Retina (tissue), 1 donor: ENCODE measurements at places on chromosomes 5 and 9.

- DNase-seq = no peak
Measured at GRCh38 chr9:19431361-19432171, 22.8 kb downstream of the ACER2 start.

- DNase-seq = no peak
Measured at GRCh38 chr9:98147582-98147981, 28.6 kb upstream of the TRIM14 start.

GRCh38 chr5:25850581-25850980, 1187.8 kb downstream of the CDH9 start:
- no peak for DNase-seq

DNA sequence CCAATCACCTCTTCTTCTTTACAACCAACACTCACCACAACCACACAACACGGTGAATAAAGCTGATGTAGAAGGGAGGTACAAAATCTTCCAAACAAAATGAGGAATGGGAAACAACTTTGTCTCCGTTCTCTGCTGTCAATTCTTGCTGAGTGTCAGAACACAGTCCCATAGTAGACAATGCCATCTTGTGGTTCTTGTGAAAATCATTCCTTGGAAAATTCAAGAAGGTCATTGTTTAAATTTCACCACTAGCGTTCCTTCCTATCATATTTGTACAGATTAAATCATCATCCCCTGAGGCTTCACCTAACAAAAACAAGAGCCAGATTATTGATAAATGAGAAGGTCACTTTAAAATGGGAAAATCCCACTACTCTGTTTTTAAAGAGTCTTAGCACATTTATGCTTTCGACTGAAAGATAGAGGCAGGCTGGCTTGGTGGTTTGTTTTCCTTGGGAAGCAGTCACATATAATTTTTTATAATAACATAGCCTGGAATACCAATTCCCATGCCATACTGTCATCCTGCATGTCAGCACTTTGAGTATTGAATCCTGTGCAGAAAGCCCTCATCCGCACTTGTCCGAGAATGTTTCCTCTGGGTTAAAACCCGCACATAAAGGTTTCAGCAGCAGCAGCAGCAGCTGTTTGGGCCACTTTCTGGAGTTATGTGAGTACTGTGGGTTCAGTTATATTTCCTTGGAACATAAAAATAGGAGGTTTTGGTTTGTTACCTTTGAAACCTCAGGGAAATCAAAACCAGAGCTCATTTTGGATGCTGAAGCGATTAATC, 395.0 kb upstream of the SMARCA2 start:
- peak; percentile 17 for DNase-seq

DNA sequence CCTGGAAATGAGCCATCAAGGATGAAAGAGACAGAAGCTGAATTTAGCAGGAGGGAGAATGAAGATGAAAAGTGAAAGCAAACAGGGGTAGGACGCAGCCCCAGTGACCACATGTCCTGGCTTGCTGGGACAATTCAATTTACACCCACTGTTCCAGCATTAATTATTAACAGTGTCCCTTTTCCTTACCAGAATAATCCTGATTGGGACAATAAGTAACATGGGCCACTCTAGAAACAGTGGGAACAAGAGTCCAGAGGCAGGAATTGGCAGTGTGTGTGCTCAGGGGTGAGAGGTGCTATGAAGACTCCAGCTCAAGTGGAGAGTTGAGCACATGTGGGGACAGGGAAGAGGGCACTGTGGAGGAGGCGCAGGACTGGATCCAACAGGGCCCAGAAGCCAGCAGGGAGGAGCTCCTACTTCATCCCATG, 147.1 kb downstream of the C5orf15 start:
- DNase-seq = no peak

DNA sequence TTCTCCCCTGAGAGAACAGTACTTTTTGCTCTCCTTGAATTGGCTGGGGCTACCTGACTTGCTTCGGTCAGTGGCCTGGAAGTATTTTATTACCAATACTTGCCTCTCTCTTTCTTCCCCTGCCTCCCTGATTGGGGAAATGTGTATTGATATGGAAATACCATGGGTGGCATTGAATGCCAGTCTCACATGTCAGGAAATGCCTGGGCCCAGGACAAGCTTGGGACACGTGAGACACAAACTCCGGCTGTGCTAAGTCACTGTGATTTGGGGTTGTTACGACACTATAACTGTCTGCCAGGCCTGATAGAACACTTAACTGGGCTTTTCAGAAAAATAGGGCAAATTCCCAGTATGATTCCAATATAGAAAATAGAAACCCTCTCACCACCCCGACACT, 238.3 kb downstream of the GADD45G start:
- no peak for DNase-seq

DNA sequence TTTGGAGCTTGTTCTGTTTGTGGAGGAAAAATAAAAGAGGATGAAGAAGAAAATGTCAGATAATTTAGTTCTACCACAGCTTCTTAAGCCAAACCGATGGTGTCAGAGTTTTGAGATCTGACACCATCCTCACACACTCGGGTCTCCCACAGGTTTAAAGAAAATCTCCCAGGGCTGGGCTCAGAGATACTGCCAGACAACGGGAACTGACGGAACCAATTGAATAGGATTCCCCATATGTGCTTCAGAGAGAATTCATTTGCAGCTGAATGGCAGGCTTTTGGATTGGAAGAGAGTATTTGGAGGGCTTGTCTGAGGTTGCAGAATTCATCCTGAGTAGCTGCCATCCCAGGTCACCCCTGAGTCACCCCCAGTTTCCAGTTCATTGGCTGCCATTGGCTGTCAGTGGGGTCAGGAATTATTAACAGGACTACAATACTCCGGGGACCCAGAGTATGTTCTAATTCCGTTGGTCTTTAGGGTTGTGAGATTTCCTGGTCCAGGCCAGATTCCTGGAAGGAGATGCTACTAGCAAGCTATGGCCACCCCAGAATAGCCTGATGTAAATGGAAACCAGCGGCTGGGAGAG, 131.3 kb downstream of the PDZD2 start:
- peak; percentile 60 for DNase-seq

GRCh38 chr5:76718381-76718832, 2.5 kb downstream of the F2R start:
- no peak for DNase-seq

DNA sequence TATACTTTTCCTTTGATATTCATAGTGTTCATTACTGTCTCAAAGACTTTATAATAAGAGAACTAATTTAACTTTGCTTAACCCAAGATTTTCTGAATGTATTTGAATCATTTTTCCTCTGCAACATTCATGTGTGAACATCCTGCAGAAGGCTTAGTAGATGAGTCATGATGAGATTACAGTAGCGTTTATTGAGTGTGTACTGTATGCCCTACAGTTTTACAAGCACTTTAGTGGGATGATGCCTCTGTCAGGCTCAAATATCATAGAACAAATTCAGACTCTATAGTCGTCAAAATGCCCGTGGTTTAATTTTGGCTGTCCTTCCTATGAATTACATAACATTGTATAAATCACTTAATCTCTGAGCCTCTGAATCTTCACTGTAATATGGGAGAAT, 41.2 kb downstream of the FYB1 start:
- DNase-seq = no peak

GRCh38 chr5:107331312-107331711, 339.4 kb downstream of the EFNA5 start:
- no peak for DNase-seq

GRCh38 chr5:171432583-171433351, 13.3 kb downstream of the FGF18 start:
- no peak for DNase-seq

GRCh38 chr5:132011622-132012343, at the start of gene ACSL6:
Gene ACSL6, minus strand, starts transcription at chr5:132011658. Its CDS starts 105 bp downstream, at chr5:132011553.
- peak; percentile 62 for DNase-seq

DNA sequence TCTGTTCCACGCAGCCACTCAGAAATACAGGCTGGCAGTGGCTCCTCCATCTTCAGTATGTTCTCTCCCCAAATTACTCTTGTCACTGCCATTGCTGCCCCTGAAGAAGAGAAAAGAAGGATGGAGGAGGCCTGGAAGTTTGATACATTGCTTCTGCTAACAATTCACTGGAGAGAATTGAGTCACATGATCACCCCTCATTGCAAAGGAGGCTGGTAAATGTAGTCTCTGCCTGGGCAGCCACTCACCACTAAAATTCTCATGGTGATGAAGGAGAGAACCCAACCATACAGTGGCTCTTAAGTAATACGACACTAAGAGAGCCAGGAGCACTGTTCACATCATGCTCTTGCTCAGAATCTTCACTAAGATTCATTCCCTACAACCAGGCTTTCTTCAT, 112.0 kb downstream of the DOCK8 start:
- no peak for DNase-seq

- no peak for DNase-seq
Measured at GRCh38 chr5:16028708-16029107, 150.9 kb downstream of the MARCHF11 start.

GRCh38 chr5:159133041-159133741, 33.5 kb upstream of the EBF1 start:
- peak; percentile 70 for DNase-seq

GRCh38 chr5:102036927-102037326, 259.2 kb downstream of the SLCO4C1 start:
- no peak for DNase-seq

- no peak for DNase-seq
Measured at GRCh38 chr5:177142098-177142611, 8.6 kb downstream of the NSD1 start.

- no peak for DNase-seq
Measured at GRCh38 chr9:108087781-108088180, 598.2 kb upstream of the KLF4 start.

- DNase-seq = no peak
Measured at GRCh38 chr9:97479496-97480159, 21.8 kb upstream of the TMOD1 start.

GRCh38 chr5:108655750-108656450, 91.8 kb upstream of the FER start:
- no peak for DNase-seq

DNA sequence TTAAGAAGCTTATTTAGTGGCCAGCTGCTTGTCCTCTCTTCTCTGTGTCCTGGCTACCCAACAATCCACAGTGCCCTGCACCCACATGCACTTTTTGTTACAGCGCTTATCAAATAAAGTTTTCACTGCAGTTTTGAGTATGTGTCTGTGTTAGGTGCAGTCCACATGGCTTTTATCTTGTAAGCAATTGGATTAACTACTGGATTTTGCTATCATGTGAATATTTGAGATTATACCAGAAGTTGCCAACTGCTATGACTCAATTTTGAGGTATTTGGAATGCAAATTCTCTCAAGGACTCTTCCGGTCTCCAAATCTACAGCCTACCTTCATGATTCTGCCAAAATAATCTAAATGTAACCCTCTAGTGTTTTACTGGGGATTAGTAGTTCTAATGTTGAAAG, 690.2 kb downstream of the NR2F1-AS1 start:
- DNase-seq = no peak

DNA sequence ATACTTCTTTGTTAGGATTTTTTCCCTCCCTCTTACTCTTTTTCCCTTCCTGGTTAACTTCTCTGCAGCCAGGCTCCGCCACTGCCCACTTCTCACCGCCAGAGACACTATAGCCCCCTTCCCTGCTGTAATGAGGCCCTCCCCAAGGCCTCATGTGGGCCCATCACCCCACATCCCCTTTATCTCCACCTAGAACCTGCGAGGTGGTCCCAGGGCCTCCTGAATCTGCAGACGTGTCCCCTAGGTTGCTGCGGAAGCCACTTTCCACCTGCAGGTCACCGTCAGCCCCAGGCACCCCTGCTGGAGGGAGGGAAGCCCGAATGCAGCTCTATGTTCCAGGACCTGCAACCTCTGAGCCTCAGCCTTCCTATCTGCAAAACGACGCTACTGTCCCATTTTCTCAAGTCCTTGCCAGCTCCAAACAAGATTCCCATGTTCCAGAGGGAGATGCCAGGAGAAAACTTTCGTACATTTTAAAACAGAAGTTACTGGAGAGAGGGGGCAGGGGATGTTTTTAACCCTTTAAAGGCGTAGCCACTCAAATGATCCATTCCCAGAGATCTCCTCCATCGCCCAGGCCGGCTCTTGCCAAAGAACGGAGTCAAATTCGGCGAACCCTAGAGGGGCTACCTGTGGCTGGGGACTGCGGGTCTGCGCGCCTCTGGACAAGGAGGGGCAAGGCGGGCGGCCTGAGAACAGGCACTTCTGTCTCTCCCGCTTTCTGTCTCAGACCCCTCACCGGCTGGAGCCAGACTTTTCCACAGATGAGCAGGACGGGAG, 929 bp downstream of the SH3PXD2B start:
- DNase-seq = peak; percentile 89

DNA sequence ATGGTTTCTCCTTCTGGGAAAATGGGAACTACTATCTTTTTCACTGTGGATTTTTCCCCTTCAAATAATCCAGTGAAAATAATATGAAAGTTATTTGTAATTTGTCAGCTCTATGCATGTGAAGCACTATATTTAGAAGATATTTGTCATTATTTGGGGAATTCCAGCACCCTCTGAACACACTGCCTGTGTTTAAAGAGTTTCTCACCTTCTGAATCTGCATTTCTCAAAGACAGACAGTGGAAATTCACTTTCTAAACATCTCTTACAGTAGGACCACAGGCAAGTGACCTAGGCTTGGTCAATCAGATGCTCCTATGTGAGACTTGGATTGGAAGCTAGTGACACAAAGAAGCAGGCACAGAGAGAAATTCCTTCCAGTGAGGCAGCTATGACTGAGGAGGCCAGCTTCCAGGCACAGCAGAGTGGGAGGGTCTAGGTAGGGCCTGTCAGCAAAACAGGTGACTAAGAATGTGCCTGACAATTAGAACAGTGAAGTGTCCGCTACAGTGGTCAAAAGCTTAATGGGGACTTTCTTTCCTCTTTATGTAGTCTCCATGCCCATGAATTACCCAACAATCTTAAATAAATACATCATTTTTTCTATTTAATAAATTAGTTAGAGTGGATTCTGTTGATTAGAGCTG, 167.2 kb downstream of the HMHB1 start:
- DNase-seq = no peak

DNA sequence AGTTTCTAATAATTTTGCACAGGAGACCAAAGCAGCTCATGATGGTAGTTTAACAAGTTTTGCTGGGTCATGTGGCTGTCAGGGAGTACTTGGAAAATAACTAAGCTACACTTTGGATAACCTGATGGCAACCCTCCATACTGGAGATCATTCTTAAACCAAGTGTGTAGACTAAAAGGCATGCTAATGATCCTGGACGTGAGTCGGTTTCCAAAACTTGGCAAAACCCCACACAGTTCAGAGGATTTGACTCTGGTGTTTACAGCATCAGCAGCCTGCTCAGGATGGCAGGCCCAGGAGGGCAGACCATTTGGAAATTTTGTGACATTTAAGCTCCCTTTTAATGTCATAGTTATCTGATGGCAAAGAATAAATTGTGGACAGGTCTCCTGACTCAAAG, 196.5 kb upstream of the EFNA5 start:
- DNase-seq = no peak

- no peak for DNase-seq
Measured at GRCh38 chr9:70409800-70410199, 4.7 kb downstream of the KLF9 start.
